ENCODE measurements at places on chromosomes 12 and 14.
A peak's percentile ranks its signal among the peaks of the same experiment; 100 is the strongest.

- DNase-seq: no peak
Observed at GRCh38 chr12:87779858-87780498, 249.2 kb downstream of the C12orf50 start.

- no peak for DNase-seq
Observed at GRCh38 chr12:5827591-5827990, 117.5 kb downstream of the ANO2 start.

- no peak for DNase-seq
Observed at GRCh38 chr12:102300824-102301461, 103.3 kb upstream of the PMCH start.

DNA sequence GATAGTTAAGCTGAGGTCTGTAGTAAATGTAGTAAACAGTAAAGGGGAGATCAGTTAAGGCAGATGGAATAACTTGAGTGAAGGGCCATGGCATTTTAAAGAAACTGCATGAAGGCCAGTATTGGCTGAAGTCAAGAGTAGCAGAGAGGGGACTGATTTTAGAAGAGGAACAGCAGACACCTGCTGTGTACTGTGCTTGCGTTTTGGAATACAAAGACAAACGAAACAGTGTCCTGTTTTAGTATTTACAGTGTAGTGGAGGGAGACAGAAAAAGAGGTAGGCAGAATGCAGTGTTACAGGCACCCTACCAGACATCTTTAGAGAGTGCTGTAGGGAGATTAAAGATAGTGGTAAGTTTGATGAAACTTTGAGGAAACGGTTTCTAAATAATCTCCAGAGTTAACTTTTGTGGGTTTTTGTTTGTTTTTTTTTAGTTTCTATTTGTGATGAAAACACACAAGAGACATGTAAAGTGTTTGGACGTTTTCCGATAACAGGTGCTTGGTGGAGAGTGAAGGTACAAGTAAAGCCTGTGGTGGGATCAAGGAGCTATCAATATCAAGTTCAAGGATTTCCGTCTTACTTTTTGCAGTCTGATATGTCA lies 2.1 kb downstream of the HELB start:
- no peak for DNase-seq

GRCh38 chr12:121059031-121059898 lies 20.2 kb upstream of the OASL start:
- DNase-seq: no peak

GRCh38 chr12:104201238-104202001 lies 14.2 kb upstream of the TXNRD1 start:
- peak; percentile 39 for DNase-seq
